NCI-H1105 (cell line): ENCODE measurements at places on chromosomes 7 and 10.

- DNase-seq, result no peak
Measured at GRCh38 chr10:122040786-122041185, 51.8 kb downstream of the TACC2 start.

GRCh38 chr7:139619367-139619657 is 95.8 kb downstream of the CLEC2L start:
- DNase-seq, result no peak

DNA sequence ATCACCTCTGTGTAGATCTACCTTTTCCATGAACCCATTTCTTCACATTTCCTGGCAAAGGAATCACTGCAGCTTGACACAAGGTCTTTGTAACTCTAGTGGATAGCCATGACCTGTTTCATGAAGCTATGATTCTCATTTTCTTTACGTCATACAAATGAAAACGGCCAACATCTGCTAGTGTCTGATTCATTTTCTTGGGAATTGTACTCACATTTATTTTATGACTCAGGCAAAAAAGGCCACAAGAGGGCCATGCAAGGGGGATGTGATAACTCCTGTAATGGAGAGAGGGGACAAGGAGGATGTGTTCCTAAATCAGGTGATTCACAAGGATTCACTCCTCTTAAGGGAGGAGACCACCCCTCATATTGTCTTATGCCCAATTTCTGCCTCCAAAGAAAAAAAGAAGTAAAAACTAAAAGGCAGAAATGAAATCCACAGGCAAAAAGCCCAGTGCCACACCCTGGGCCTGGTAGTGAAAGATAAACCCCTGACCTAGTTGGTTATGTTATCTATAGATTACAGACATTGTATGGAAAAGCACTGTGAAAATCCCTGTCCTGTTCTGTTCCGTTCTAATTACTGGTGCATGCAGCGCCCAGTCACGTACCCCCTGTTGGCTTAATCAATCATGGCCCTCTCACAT is 249.9 kb downstream of the IPMK start:
- DNase-seq, result no peak

GRCh38 chr7:130301501-130302020 is 8.6 kb downstream of the CPA4 start:
- no peak for DNase-seq

DNA sequence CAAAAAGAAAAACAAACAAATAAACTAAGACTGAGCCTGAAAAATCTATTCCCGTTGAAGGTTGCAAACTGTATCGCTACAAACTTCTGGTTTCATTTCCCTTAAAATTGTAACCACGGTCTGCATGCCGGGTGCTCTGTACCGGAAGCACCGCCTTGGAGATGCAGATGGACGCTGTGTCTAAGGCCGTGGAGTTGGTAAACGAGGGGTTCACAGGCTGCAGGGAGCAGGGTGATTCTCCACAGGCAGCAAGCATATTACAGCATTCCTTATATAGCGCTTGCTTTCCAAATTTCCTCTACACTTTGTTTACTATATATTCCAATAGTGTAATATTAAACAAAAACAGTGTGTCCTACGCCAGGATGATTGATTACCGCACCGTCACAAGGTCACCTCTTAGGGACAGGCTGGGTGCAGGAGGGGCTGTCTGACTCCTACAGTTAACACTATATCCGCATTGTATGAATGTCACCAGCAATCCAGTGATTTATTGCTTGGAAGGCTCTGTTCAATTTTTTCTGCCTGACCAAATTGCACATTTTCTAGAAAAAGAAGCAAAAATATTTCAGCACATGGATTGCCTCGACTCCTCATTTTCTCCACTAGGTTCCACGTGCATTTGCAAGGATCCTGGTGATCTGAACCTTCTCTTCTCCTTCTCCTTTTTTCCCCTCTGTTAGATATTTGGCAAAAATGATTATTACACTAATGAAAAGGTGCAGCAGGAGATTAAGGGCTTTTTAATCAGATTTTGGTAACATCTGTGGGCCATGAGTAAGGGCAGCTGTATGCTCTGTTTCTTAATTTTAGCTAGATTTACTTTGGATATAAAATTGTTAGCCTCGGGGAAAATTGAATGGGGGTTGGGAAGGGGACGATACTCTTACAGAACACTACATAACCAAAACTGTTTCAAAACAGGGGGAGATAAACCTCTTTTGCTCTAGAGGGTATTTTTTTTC is 325.8 kb upstream of the MGMT start:
- DNase-seq, result no peak

- DNase-seq, result no peak
Measured at GRCh38 chr7:5780801-5781496, 514 bp downstream of the RNF216 start.

- no peak for DNase-seq
Measured at GRCh38 chr10:18216482-18216881, 76.3 kb downstream of the CACNB2 start.
